ENCODE measurements at places on chromosomes 2 and 18.

DNA sequence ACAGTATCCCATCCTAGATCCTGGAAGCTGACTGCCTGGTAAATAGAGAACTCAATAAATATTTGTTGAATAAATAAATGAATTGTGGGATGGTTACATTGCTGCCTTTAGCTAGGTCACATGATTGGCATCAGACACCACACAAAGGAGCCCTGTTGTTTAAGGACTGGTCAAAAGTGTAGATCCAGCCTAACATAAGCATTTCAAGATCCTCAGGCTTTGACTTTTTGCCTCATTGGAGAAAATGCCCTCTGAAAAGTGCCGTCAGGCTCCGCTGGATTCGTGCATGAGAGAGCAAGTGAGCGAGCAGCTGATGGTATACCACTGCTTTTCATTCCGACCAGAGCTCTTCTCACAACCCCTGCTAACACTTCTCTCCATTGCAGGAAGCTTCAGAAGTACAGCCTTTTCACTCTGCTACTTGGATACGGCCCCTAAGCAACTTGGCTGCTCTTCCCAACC is 1.3 kb upstream of the ZNF24 start:
- DNase-seq: no peak

DNA sequence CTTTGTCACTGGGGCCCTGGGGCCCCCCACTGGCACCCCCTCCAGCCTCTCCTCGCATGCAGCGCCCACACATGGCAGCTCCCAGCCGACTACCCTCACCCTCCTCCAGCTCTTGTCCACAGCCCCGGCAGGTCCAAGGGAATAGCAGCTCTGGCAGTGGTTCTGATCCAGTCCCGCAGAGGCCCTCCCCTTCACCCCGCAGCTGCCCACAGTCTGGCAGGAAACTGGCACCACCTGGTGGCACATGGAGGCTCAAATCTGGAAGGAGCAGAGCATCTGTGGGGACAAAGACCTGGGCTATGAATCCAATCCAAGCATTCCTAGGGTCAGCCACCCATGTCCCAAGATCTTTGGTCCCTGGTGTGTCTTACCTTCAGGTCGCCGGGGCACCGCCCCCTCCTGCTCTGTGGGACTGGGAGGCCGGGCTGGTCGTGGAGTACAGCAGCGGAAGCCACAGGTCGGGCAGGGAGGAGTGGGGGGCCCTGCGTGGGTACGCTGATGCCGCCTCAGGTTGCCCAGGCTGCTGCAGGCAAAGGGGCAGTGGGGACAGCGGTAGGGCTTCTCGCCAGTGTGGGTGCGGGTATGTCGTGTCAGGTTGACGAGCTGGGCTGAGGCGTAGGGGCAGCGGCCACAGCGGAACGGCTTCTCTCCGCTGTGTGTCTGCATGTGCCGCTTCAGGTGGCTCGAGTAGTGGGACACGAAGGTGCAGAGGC is 2.3 kb downstream of the ZNF513 start:
- no peak for DNase-seq

DNA sequence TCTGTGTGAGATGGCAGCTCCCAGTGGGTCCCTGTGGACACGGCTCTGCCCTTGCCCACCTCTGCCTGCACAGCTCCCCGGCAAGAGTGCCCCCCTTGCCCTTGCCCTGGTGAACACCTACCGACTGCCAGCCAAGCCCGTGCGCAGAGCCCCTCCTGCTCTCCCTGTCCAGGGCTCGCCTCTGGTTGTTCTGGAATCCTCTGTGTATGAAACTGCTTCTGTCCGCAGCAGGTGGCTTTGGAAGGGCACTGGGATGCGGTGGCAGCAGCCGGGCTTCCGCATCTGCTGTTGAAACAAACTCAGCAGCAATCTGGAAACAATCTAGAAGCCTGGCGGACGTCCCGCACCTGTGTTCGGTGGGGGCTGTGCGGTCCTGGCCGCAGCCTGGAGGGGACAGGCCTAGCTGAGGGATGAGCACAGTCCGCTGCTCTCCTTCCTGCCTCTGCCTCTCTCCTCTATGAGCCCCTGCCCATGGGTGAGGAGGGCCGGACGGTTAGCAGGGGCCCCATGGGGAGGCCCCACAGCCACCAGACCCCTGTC is 34.0 kb upstream of the KLF11 start:
- DNase-seq: no peak

DNA sequence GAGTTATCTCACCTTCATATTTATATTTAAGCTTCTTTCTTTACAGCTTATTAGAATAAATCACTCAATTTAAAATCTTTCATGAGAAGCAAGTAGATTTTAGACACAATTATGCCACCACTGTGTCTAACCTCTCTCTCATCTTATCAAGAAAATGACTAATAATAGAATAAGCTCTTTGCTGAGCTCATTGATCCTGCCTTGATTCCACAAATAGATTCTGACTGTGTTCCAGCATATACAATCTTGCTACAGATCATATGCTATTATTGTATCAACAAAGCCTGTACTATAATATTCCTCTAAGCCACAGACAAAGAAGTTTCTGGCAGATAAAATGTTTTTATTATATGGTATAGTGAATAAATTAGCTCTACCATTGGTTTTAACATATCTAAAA is 168.7 kb upstream of the GULP1 start:
- DNase-seq: no peak

- DNase-seq: no peak
Measured at GRCh38 chr2:104405623-104406022, 448.3 kb upstream of the POU3F3 start.

- DNase-seq: no peak
Measured at GRCh38 chr2:55807900-55808299, 114.3 kb upstream of the PNPT1 start.

- no peak for DNase-seq
Measured at GRCh38 chr2:49241501-49241900, 87.2 kb upstream of the FSHR start.

- no peak for DNase-seq
Measured at GRCh38 chr2:34447097-34447496, 848.0 kb upstream of the FAM98A start.

GRCh38 chr2:188668017-188668680 is 306.0 kb upstream of the COL3A1 start:
- DNase-seq: no peak

DNA sequence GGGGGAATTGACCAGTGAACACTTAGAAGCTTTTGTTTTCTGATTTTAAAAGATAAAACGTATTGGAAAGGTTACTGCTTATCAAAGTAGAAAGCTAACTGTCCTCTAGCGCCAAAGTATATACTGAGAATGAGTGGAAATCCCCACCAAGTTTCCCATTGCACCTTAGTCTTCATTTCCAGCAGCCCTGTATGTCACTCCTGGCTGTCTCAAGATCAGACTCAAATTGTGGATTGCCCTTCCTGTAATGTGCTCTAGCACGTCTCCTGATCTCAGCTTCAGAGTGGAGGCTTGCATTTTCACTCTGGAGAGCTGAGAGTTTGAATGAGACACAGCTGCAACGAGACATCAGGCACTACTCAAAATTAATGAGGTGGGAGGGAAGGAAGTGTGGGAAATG is 26.6 kb downstream of the MFF start:
- no peak for DNase-seq

DNA sequence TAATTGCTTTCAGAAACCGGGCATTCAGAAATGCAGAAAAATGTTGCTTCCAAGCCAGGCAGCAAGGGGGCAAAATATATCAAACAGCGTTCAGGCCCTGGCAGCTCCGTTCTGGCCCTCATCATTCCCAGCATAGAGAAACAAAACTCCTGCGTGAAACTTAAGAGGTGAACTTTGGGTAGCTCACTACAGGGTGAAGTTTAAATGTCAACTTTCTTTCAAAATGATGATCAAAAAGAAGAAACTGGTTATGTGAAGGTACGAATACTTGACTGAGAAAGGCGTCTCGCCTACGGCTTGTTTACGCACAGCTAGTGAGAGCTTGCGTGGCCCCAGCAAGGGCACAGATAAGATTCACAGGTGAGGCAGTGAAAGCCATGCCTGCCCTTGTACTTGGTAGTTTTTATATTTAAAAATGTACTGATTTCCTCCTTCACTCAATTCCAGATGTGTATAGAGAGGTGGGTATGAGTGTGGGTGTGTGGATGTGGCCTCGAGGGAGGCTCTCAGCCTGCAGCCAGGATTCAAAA is 127.5 kb downstream of the NFATC1 start:
- peak; percentile 31 for DNase-seq

- no peak for DNase-seq
Measured at GRCh38 chr2:199570934-199571333, 113.2 kb upstream of the SATB2 start.

- no peak for DNase-seq
Measured at GRCh38 chr2:119659601-119660342, 19.2 kb upstream of the TMEM177 start.

GRCh38 chr2:240957656-240958365 is 40.6 kb upstream of the SNED1 start:
- no peak for DNase-seq

GRCh38 chr2:137942833-137943677 is 21.2 kb upstream of the HNMT start:
- no peak for DNase-seq

- no peak for DNase-seq
Measured at GRCh38 chr2:80145499-80145898, 159.1 kb downstream of the LRRTM1 start.

DNA sequence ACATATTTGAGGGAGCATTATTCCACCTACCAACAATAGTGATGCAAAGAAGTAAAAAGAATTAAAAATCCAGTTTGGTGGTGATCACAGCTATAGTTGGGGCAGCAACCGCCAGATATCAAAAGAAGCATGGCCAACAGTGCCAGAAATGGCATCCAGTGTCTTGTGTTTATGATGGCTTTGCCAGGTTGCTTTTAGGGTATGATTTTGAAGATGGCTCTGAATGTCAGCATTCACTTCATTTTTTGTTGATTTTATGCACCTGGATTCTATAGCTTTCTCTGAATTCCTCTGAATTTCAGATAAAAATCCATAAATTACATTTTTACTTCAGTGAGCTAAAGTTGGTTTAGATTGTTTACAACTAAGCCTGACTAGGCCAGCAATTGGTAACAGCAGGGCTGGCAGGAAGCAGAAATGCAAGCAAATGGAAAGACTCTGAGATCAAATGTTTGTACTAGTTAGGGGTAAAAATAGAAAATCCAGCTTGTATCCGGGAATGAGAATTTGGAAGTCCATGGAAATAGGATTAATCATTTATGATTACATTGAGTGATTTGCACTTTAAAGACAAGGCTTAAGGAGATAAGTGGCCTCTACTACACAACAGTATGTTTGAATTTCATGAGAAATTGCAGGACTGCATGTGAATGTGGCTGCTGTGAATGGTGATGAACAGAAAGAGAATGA is 40.4 kb downstream of the COL3A1 start:
- DNase-seq: no peak

GRCh38 chr2:33559328-33559727 is 39.8 kb downstream of the FAM98A start:
- no peak for DNase-seq

DNA sequence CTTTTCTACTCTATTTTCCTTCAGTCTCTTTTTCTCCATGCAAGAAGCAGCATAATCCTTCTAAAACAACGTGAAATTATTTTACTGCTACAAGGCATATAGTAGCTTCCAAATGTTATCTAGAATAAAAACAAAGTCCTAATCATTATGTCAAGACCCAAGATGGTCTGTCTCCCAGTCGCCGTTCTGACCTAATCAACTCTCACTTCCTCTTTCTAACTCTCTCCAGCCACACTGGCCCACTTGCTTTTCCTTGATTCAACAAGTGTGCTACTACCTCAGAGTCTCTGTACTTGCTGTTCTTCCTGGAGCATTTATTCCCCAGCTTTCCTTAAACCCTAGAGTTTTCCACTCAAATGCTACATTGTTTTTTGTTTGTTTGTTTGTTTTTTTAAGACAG is 1491.2 kb downstream of the LRP1B start:
- DNase-seq: no peak

DNA sequence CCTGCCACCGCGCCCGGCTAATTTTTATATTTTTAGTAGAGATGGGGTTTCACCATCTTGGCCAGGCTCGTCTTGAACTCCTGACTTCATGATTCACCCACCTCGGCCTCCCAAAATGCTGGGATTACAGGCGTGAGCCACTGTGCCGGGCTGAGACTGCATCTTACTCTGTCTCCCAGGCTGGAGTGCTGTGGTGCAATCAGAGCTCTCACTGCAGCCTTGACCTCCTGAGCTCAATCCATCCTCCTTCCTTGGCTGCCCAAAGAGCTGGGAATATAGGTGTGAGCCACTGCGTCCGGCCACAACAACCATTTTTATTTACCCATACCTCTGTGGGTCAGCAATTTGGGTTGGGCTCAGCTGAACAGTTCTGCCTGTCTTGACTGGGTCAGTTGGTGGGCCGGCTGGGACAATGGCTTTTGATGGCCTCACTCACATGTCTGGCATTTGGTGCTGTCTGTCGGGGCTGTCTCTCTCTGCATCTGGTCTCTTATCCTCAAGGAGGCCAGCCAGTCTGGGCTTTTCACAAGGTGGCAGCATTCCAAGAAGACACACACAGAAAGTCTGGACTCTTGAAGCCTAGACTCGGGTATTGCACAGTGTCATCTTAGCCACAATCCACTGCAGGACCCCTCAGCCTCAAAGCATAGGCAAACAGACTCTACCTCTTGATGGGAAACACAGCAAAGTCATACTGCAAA is 116.8 kb upstream of the GATA6 start:
- DNase-seq: no peak

DNA sequence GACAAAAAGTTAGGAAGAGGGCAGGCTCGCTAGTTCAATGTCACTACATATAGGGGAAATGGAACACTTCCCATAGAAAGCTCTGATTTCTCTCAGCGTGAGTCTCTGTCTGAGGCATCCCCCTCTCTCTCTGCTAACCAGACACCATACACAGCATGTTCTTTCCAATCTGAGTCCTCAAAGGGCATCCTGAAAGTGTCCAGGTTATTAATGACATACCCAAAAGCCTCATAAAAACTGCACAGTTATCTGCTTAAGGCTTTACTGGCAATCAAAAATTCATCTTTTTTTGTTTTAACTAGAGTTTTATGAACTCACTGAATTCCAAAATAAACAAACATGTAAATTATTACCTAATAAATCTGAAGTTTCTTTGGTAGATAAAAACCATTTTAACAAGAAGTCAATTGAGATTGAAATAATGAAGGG is 137.4 kb downstream of the AFF3 start:
- no peak for DNase-seq

DNA sequence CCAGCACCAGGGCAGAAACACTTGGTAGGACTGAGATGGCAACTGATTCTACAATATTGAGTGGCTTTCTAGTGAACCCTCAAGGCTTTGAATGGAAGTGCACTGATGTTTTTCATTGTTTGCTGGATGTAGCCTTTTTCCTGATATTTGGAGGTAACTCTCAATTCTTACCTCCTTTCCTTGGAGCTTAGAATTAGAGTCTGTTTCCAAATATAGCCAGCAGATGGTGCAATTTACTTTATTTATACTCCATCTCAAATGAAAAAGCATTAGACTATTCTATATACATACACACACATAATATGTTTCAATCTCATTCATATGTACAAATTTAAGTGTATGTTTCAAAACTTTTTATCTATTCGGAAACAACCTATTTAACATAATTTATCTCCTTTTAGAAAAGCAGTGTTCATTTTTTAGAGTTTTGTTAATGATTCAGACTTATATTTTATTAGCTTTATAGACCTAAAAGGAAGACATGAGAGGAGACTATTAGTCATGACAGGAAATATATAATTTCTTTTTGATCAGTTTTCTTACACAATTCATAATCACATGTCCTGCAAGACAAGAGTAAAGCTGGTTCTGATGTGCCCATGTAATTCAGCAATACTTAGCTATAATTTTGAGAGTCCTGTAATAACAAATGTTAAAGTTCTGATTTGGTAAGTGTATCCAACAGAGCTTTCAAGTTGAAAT is 124.8 kb downstream of the NUP35 start:
- DNase-seq: no peak

Measured in activated effector memory CD4-positive, alpha-beta T cell treated with Interleukin-2 at 50 U/mL for 16 hours (primary cell).